H4 (cell line): ENCODE measurements at places on chromosomes 1 and 21. TPM values are rescaled to one million over a fixed set of nuclear protein-coding genes. Genes with fewer than 3 reads are reported as not detected.
A peak's percentile ranks its signal among the peaks of the same experiment; 100 is the strongest.

Gene TP73
- total RNA-seq: 1.5 and 2.0 TPM in 2 replicates

Gene SPEN
- total RNA-seq: 8.0 and 8.3 TPM in 2 replicates

Gene NEGR1
- total RNA-seq: 1.8 and 3.0 TPM in 2 replicates

Gene COL11A1
- total RNA-seq: 0.47 and 12.0 TPM in 2 replicates

GRCh38 chr21:46124926-46125845 is 27.3 kb downstream of the COL6A2 start:
- no peak for DNase-seq

GRCh38 chr21:32592929-32593502 is 7.7 kb upstream of the TCP10L start:
- no peak for DNase-seq

GRCh38 chr1:27886744-27887143 is 14.4 kb downstream of the THEMIS2 start:
- DNase-seq: no peak

- DNase-seq: no peak
These were observed 79.4 kb upstream of the USH2A start for GRCh38 chr1:216502528-216503162.

DNA sequence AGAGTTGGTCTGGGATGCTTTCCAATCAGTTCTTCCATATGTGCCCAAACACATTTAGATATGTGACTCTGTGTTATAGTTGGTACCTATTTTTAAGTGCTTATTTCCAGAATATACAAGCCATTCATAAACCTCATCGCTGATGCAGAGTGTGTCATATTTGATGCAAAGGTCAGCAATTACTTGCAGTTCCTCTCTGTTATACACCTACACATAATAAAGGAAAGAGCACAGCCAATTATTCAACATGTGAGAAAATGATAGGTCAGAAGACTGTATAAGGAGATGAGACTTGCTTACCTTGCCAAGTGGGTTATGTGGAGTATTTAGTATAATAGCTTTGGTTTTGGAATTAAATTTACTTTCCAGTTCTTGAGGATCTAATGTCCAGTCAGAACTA is 31.3 kb downstream of the KYAT3 start:
- no peak for DNase-seq

DNA sequence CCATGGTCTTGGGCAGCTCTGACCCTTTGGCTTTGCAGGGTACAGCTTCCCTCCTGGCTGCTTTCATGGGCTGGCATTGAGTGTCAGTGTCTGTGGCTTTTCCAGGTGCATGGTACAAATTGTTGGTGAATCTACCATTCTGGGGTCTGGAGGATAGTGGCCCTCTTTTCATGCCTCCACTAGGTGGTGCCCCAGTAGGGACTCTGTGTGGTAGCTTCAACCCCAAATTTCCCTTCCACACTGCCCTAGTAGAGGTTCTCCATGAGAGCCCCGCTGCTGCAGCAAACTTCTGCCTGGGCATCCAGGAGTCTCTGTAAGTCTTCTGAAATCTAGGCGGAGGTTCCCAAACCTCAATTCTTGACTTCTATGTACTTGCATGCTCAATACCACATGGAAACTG is 494.5 kb upstream of the LRRC7 start:
- no peak for DNase-seq

- no peak for DNase-seq
These were observed 1.8 kb upstream of the FABP3 start for GRCh38 chr1:31374511-31375196.

DNA sequence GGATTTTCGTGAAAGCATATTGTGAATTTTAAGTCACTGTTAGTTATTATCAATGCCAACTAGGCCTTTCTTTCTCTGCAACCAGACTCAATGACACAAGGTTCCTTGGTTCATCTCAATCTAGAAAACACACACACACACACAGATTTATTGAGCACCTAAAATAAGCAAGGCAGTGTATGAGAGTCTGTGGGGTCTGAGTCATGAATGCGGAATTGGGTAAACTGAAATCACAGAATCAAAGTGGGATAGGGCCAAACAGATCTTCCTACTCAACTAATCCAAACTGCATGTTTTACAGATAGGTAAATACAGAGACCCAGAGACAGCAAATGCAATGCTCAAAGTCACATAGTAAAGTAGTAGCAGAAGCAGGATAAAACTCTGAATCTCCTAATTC is 48.5 kb upstream of the NRDC start:
- no peak for DNase-seq

DNA sequence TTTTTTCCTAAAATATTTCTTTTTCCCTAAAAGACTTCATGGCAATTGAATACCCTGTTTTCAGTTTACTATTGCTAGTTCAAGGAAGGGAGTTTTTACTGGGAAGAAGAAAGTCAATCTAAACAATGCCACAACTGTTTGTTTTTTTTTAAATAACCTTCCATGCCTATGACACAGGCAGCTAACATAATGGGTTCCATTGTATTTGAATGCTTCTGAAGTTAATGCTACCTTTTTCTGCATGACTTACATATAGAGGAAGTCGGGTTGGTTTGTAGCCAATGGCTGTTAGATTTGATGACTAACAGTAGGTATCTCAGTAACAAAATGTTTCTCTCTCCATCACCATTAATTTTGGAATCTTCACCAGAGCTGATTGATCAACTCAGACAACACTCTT is 134.0 kb downstream of the KIF26B start:
- peak; percentile 34 for DNase-seq

DNA sequence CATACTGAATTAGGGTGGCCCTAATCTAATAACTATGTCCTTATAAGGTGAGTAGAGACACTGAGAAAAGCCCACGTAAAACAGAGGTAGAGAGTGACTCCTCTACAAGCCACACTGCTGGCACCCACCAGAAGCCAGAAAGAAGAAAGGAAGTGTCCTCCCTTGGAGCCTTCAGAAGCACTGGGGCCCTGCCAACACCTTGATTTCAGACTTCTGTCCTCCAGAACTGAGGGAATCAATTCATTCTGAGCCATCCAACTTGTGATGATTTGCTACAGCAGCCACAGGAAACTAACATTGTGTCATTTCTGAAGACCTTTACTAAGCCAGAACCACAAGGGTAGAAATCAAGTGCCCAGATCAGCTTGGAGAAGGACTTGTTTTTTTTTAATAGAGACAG is 15.0 kb downstream of the GNB1 start:
- no peak for DNase-seq

DNA sequence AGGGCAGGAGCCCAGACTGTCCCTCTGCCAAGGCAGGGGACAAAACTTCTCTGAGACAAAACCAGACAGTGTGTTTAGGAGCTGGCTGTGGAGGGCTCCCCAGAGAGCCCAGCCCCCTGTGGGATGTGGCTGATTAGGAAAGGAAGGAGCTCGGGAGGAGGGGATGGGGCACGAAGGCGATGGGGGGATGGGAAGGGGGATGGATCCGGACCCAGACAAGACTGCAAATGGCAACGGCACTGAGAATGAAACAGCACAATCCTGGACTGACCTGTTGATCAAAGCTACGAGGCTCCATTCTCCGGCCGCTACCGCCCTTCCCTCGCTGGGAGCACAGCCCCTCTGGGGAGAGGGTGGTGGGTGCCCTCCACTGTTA is 33.1 kb downstream of the FOXO6 start:
- DNase-seq: no peak

GRCh38 chr1:234925440-234926263 is 203.0 kb downstream of the TOMM20 start:
- peak; percentile 93 for DNase-seq
